ENCODE measurements at places on chromosomes 5 and 9. TPM values are rescaled to one million over a fixed set of nuclear protein-coding genes. Genes with fewer than 3 reads are reported as not detected.

DNA sequence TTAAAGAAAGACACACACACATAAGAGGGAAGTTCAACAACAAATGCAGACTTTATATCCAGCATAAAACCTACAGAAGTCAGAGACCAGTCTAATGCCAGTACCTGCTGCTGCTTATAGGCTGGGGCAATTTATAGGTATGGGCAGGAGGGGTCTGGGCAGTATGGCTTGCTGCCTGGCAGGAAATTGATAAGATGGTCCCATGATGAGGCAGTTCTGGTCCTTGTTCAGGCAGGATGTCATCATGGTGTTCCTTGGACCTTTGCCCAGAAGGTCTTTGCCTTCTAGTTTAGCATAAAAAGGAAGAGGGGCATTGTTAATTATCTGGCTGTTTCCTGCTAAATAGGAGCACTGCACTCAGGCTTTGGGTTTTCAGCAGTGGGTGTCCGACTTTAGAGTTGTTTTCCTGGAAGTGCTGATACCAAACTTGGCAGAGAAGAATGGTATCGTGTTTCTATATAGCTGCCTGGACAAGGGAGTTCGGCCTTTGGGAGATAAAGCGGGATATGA, 10.4 kb upstream of the PDCD1LG2 start:
- no peak for DNase-seq

DNA sequence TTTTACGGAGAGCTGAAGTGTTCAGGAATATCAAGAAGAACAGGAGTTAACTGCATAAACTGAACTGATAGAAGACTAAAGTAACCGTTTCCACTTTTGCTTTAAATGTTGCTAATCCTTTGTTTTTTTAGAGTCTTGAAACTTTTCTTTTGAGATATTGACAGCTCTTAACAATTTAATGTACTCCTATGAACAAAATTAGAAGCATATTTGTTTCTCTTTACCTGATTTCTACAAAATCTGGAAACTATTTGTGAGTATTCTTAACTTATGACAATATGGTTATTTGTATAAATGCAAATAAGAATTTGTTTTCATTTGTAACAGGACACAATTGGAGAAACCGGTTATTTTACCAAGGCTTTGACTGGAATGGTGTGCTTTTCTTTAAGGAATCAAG, 89.5 kb upstream of the FAM120A start:
- no peak for DNase-seq

GRCh38 chr5:141903261-141903660, 20.4 kb upstream of the DELE1 start:
- no peak for DNase-seq

DNA sequence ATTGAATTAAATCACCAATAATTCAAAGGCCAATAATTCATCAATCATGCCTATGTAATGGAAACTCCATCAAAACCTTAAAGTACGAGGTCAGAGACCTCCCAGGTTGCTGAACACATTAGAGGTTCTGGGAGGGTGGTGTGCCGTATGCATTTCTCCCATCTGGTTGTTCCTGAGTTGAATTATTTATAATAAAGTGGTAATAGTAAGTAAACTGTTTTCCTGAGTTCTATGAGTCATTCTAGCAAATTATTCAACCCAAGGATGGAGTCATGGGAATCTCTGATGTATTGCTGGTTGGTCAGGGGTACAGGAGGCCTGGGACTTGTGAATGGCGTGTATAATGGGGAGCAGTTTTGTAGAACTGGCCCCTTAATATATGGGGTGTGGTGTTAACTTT, 191.7 kb downstream of the CARTPT start:
- DNase-seq: no peak

Gene PCDHB16
- not detected for total RNA-seq

Gene PITX1
- not detected for total RNA-seq

GRCh38 chr5:13478831-13479465, 465.5 kb downstream of the DNAH5 start:
- no peak for DNase-seq

GRCh38 chr9:97842960-97843359, 10.1 kb upstream of the FOXE1 start:
- DNase-seq: no peak

- DNase-seq: no peak
Measured at GRCh38 chr5:141003791-141004611, 37.7 kb downstream of the PCDHAC2 start.

GRCh38 chr5:10550222-10550995, 13.5 kb upstream of the ANKRD33B start:
- DNase-seq: no peak

GRCh38 chr9:117050007-117050406, 362.9 kb downstream of the TRIM32 start:
- no peak for DNase-seq

Gene DPM2
- total RNA-seq: 48.2 TPM

DNA sequence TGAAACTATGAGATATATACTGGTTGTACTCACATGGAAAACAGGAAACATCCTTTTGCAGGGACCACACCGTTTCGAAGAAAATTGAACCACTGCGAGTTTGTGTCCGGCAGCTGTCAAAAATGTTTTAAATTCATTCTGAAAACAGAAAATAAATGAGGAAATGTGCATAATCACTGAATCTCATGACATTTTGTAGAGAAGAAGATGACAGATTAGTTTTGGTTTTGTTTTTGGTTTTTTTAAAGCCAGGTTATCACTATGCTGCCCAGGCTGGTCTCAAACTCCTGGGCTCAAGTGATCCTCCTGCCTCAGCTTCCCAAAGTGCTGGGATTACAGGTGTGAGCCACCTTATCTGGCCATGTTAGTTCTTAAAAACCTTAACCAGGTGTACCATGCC, 3.5 kb downstream of the TXNDC8 start:
- DNase-seq: no peak

GRCh38 chr9:86563936-86564335, 209.7 kb upstream of the TUT7 start:
- DNase-seq: no peak

- DNase-seq: peak; percentile 17
Measured at GRCh38 chr9:36486329-36486932, 86.3 kb upstream of the MELK start.

DNA sequence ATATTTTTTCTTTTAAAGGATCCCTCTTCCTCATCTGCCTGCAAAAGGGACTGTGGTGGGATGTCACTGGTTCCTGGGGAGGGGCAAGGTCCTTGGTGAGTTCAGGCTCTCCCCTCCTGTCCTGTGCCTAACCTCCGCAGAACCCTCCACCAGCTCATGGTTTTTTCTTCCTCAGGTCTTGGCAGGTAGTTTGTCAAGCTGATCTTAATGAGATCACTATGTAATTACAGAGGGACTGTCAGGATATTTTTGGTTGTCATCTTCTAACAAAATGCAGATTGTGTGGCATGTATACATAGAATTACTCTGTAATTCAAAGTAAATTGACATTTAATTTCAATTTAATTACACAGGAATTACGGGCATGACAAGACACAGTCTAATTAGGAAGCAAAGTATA, 150.3 kb upstream of the SEMA6A start:
- no peak for DNase-seq

- DNase-seq: no peak
Measured at GRCh38 chr9:124190761-124191160, 67.0 kb upstream of the NEK6 start.

GRCh38 chr5:101362067-101362466, 459.0 kb upstream of the ST8SIA4 start:
- DNase-seq: no peak

Gene ZBED3
- total RNA-seq: 0.45 TPM

DNA sequence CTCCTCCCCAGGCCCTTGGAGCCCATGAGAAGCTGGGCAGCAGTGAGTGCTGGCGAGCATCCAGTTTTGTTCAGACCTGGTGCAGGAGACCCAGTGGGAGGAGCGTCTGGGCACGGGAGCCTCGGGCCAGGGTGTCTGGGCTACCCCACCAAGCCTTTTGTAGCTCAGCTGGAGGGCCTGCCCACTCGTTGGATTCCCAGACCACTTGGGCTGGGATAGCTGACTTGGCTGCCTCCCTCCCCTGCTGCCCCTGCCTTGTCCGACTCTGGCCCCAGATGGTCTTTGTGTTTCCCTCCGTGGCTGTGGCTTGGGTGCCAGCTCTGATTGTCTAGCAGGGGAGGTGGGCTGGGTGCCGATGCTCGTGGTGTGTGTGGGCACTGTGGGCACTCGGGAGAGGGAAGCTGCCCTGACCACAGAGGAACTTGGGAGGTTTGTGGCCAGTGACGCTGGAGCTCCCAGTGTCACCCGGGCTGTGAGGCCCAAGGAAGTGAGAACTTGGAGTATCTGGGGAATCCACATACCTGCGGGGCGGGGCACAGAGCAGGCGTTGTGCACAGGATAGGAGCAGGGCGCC, 47.3 kb downstream of the WNK2 start:
- DNase-seq: no peak

Gene BHMT2
- total RNA-seq: not detected

Gene CDX1
- not detected for total RNA-seq

Gene SNX18
- total RNA-seq: 39.6 TPM

DNA sequence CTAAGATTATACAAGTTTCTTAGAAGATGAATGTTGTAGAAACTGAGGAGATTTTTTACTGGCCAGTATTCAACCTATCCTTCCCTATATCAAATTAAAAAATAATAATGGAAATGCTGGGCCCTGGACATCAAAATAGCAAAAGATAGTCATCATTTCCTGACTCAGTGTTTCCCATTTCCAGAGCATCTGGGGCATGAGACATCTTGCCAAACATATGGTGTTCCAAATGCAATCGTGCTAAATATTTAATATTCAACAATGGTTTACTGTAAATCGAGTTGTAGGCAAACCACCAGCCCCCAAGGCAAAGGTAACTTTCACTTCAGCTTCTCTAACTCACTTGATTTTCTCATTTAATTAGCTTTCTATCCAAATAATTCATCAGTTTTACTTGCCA, 152.9 kb downstream of the FRMD3 start:
- no peak for DNase-seq

DNA sequence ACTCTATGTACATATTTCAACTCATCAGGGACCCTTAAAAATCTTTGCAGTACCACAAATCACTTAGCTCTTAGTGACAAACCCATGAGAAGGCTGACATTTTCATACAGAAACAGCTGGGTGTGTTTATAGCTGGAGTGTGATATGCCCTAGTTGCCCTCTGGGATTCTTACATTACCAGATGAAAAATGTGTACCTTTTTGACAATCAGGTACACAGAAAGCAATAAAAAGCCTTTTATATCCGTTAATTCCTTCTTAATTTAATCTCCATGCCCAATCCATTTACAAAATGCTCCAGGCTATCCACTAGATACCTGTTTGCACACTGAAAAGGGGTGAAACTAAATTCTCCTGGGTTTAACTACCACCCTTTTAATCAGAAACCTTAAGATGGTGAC, 222.9 kb downstream of the KIAA0825 start:
- no peak for DNase-seq
